ENCODE measurements at places on chromosomes 1 and 21.
A peak's percentile ranks its signal among the peaks of the same experiment; 100 is the strongest.

DNA sequence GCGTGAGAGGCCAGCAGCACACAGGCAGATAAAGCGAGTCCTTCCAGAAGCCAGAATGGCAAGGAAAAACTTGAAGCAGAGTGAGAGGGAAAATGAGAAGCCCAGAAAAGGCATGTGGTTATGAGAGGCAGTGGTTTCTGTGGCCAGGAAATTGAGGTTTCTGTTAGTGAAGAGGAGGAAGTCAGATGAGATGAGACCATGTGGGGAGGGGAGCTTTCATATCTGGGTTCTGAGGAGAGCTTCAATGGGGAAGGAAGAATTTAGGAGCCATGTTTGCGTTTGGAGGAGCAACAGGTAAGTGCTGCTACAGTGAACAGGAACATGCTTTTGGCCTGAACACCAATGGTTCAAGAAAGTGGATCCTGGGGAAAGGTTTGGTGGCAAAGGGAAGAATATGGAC is 6.1 kb upstream of the CD1A start:
- peak; percentile 38 for DNase-seq

DNA sequence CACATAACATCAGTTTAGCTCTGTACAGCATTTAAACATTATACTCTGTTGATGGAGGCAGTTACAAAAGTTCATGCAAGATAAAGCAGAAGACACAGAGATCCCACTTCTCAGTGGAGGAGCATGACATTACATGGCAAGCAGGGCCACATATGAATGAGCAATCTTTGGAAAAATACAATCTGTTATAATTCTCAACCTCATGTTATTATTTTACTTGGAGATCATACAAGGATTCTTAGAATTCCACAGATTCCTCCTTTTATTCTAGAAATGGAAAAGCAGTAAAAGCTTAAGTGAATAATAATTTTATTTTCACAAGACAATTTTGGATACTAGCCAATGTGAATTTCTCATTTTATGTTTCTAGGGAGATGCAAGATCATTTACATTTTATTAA is 66.6 kb downstream of the IFI44 start:
- DNase-seq: no peak

DNA sequence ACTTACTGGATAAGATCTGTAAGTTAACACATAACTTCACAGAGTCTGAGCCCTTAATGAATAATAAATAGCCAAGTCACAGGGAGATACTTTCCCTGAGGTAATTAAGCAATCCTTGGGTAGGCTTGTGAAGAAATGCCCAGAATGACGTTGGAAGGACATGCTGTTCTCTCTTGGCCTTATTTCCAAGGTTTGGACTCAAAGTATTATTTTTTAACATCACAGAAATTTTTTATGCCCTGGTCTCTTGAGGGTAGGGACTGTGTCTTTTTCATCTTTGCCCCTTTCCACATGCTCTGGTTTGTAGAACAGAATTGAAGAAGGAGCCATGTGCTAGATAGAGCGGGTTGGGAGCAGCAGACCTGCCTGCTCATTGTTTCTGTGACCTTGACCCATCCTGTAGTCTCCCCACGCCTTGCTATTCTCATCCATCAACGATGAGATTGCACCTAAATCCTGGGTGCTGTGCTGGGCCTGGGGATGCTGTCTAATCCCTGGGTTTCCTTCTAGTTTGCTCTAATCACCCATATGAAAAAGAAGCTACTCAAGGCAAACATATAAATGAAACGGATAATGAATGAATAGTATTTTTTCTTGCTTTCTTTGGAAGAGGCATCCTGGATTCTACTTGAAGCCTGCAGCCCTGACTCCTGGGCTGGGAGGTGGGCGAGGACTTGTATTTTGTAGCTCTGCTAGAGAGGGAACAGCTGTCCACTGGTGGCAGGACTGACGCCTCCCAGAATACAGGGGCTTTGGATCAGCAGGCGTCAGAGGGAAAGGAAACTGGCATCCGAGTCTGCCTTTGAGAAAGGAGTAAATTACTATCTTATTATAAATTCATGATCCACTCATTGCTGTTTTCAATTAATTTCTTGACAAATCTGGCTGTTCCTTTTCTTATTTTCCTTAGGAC is 17.5 kb upstream of the LAMTOR5 start:
- no peak for DNase-seq

GRCh38 chr1:214280386-214281020 is 456 bp upstream of the SMYD2 start:
- DNase-seq: peak; percentile 38

DNA sequence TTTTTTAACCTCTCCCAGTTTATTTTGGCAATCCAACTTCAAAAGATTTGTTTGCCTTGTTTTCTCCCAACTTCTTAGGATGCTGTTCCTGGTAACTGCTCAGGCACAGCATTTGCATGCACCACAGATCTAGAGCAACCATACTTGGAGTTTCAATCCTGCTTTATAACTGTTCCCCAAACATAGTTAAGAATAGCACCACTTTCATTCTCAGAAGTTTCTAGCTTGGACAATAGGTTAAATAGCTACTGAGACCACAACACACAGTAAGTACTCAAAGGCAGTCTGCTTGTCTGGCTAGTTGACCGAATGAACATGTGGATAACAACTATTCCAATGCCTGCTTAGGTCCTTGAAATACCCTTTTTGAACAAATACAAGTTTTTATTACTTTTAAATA is 76.8 kb downstream of the FOXJ3 start:
- DNase-seq: no peak

GRCh38 chr1:171877701-171878100 is 36.4 kb downstream of the DNM3 start:
- no peak for DNase-seq

DNA sequence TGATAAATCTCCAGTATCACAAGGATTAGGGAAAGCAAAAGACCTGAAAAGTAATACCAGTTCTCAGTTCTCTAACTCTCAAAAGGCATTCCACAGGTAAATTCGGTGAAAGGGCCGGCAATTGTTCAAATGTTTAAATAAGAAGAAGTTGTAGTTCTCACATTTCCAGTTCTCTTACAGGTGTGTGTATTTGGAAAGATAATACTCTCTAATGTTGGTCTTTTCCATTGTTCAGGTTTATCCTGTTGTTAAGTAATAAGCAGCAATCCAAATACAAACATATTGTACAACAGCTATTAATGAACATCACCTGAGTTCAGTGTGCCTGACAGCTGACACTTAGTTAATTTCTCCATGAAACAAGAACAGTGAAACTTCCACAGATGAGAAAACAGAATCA is 13.2 kb upstream of the PRKAB2 start:
- DNase-seq: no peak

GRCh38 chr1:110056776-110057175 is 13.7 kb downstream of the ALX3 start:
- no peak for DNase-seq

DNA sequence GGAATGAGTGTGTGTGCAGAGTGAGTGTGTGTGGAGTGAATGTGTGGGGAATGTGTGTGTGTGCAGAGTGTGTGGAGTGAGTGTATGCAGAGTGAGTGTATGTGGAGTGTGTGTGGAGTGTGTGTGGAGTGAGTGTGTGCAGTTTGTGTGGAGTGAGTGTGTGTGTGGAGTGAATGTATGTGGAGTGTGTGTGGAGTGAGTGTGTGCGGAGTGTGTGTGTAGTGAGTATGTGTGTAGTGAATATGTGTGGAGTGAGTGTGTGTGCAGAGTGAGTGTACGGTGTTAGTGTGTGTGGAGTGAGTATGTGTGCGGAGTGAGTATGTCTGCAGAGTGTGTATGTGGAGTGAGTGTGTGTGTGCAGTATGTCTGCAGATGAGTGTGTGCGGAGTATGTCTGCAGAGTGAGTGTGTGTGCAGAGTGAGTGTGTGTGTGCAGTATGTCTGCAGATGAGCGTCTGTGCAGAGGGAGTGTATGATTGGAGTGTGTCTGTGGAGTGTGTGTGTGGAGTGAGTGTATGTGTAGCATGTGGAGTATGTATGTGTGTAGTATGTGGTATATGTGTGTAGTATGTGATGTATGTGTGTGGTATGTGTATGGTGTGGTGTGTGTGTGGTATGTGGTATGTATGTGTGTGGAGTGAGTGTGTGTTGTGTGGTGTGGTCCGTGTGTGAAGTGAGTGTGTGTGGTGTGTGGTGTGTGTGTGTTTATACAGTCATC is 59.7 kb upstream of the CLDN14 start:
- no peak for DNase-seq

GRCh38 chr1:45200906-45201500 is 5.4 kb downstream of the ZSWIM5 start:
- DNase-seq: no peak

DNA sequence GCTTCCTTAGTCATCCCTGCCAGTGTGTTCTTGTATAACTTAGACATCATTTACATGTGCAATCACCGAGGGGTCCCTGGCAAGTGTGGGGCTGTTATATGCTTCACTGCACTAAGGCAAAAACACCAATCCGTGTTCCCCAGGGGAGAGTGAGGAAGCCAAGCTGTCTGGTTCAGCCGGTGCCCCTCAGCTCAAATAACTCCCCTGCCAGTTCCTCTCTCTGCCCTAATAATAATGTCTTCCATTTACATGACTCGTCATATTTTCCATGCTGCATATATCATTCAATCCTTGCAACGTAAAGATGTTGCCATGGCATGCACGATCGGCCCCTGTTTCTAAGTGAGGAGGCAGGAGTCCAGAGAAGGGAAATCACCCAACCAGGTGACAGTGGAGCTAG is 24.4 kb upstream of the NDC1 start:
- DNase-seq: no peak

GRCh38 chr1:6313393-6314200 is 52.7 kb upstream of the GPR153 start:
- no peak for DNase-seq

GRCh38 chr1:61289232-61290098 is 207.1 kb downstream of the NFIA start:
- no peak for DNase-seq

GRCh38 chr1:58768971-58769808 is 14.7 kb downstream of the JUN start:
- DNase-seq: peak; percentile 59

- DNase-seq: no peak
Measured at GRCh38 chr21:41830145-41830707, 48.9 kb downstream of the PRDM15 start.

- no peak for DNase-seq
Measured at GRCh38 chr1:86498281-86498680, 29.6 kb downstream of the CLCA1 start.

DNA sequence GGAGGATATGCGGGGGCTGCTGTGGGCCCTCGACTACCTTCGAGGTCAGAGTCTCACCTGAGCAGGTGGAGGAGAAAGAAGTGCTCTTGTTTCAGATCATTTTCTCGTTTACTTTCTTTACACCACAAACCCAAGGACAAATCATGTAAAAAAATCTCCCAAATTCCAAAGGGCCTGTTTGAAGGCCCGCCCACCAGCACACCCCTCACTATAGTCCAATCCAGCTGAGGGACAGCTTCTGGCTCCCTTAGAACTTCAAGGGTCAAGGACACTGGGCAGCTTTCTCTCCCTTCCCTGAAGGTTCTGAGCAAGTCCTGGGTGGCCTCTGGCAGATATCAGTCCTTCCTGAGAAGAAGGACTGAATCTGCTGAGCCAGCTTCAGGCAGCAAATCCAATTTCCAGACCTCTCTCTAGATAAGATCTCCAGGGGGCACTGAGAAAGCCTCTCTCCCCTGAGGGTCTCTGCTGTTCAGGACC is 5.5 kb downstream of the STK40 start:
- no peak for DNase-seq

- DNase-seq: no peak
Measured at GRCh38 chr1:205777994-205778393, 2.7 kb upstream of the RAB29 start.

DNA sequence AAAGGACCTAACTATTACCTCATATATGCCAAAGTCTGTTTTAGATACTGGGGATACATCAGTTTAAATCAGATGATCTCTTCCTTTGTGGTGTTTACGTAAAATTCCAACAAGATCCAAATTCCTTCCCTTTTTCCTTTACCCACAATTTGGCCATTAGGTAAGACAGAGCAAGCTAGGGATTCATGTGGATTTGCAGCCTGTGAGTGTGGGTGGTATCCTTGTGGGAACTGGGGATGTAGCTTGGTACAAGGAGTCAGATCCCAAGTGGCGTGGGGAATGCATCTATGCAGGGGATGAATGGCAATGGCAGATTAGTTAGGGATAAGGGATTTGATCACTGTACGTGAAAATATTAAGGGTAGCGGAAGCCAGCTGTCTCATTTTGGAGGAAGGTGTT is 9.8 kb upstream of the STRIP1 start:
- no peak for DNase-seq

GRCh38 chr1:234912548-234913277 is 215.9 kb downstream of the TOMM20 start:
- peak; percentile 38 for DNase-seq

GRCh38 chr1:150008699-150009098 is 1.8 kb downstream of the OTUD7B start:
- no peak for DNase-seq

DNA sequence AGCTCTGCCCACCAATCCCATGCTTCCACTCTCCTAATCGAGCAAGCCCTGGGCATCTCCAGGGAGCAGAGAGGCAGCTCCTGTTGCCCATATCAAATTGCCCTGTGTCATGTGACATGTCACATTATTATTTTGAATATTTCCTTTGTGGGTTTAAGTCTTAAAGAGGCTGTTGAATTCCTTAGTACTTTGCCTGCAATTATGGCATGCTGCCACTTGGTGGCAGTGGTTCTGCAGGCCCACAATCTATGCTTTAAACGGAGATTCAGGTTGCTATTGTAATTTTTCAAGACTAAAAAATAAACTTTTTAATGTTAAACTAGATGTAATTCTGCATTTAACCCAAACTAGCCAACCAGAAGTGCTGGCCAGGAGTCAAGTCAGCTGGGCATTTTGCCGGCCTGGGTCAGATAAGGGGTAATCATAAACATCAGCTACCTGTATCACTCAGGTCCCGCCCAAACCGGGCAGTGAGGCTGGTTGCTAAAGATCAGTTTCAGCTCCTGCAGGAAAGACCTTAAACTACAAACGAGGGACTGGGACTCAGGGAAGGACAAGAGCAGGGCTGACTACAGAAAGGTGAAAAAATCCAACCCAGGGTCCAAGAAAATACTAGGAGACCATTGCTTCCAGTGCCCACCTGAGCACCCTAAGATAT is 37.3 kb upstream of the ARHGEF16 start:
- DNase-seq: no peak

- no peak for DNase-seq
Measured at GRCh38 chr1:206445116-206445515, 25.2 kb upstream of the IKBKE start.

GRCh38 chr21:41564871-41565274 is 56.9 kb upstream of the TMPRSS2 start:
- no peak for DNase-seq

DNA sequence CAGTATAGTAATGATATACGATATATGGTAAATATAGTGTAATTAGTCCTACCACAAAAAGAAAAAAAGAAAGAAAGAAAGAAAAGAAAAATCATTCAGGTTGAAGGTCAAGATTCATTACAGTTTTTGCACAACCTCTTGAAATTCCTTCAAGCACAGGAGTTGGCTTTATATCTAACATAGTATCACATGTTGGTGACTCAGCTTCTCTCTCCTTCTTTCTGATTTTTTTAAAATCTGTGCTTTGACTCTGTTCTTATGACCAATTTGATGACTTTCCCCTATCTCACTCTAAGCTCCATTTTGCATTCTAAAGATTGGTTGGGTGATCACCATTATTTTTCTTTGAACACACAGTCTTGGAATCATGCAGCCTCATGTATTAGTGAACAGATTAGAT is 148.2 kb upstream of the COL11A1 start:
- no peak for DNase-seq

Measured in CD4-positive, alpha-beta T cell treated with Interleukin-6 for 4 hours (primary cell).